CD4-positive, alpha-beta T cell treated with Interleukin-6 at 100 ng/mL for 8 hours (primary cell): ENCODE measurements at places on chromosomes 3 and 15.

GRCh38 chr3:66407611-66408218 lies 93.1 kb downstream of the LRIG1 start:
- peak; percentile 69 for DNase-seq

GRCh38 chr3:197466586-197467399 lies 89.0 kb downstream of the BDH1 start:
- DNase-seq: no peak

DNA sequence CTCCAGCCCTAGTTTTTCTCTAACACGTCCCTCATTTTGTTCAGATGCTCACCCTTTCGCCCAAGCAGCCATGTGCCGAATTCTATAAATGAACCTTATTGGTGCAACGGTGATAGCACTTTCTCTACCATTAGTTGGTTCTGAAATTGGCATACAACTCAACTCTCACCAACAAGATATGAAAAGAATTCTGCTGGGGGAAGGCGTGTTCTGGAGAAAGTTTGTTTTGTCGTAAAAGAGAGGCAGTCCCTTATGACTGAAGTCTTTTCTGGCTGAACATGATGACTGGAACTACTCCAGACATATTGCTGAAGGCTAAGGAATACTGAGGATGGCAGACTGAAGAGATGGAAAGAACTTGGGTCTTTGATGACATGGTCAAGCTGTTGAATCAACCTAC lies 91.8 kb upstream of the UBE2E2 start:
- no peak for DNase-seq

- peak; percentile 64 for DNase-seq
These were observed 1.3 kb downstream of the DNAH1 start for GRCh38 chr3:52317208-52318000.

DNA sequence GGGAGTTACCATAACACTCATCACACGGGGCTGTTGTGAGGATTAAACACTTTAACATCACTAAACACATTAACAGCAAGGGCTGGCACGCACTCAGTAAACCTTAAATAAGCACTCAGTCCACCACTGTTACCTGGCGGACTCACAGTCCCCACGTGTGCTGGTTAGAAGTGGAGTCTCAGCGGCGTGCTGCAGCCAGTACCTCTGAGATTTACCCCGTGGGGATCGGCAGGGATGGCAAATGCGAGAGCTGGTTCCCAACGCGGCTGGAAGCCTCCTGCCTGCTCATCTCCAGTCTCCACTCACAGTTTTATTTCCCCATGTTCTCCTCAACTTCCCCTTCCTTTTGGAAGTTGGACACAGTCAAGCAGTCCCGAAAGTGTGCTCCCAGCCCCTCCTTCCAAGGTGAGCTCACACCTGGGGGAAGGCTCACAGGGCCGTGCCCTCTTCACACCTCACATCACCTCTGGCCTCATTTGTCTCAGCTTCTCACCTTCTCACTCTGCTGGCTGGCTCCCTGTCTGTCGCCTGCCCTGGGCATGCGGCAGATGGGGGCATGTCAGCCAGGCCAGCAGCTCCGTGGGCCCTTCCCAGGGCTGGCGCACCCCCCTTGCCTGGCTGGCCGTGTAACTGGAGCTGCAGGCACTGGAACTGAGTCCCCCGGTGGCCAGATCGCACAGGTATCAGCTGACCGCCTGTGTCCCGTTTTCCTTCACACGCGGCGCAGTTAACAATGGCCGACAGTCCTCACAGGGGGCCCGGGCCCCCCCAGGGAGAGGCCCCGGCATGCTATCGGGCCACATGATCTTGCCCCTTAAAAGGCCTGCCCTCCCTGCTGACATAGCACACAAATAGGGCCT lies 87.1 kb downstream of the WNT7A start:
- DNase-seq: no peak

DNA sequence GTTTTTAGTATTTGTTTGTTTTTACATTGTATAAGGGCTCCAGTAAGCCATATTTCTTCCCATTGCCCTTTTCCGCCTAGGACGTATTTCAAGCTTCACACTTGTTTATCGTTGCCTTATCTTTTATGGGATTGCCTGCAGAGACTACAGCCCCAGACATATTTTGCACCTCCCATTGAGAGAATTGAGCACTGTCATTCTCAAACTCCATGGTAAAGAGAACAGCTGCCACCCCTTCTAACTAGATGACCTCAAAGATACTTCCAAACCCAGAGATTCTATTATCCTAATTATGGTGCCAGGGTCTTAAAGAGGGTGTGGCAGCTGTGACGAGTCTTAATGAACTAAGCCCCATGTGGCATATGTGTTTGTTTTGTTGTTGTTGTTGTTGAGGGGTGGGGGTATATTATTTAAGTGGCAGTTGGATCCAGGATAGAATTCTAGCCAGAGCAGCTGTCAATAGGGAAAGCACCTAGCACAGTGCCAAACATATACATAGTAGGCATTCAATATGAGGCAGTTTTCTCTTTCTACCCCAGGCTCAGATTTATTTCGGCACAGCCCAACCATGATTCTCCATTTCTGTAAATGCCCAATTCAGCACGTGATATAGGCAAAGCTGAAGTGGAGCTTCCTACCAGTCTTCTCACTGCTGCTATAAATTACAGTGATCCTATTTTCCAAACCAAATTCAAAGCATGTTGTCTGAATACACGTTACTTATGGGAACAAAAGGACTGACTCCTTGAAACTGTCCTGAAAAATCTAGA lies 932 bp upstream of the TP53BP1 start:
- DNase-seq: no peak

DNA sequence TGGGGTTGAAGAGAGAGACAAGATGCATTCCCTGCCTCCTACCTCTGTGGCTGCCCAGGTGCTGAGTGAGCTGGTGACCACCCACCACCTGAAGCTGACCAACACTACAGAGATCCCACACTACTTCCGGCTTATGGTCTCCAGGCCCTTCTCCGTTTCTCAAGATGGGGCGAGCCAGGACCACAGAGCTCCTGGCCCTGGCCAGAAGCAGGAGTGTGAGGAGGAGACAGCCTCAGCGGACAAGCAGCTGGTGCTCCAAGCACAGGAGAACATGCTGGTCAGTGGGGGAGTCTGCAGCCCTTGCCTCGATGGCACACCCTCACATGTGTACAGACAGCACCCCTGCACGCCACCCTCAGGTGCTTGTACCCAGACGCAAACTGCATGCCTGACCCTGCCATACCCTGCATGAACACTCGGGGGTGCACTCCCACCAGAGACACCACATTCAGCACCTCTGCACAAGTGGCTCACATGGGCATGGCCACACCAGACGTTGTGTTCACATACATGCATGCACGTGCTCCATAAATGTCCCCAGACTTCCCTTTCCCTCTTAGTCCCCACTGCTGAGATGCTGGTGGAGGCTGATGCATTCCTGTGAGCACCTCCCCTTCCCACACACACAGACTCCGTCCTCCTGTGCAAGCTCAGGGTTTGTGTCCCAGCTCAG lies 19.0 kb downstream of the ACAA1 start:
- peak; percentile 72 for DNase-seq

- no peak for DNase-seq
These were observed 379.5 kb upstream of the AGTR1 start for GRCh38 chr3:148318240-148318639.

DNA sequence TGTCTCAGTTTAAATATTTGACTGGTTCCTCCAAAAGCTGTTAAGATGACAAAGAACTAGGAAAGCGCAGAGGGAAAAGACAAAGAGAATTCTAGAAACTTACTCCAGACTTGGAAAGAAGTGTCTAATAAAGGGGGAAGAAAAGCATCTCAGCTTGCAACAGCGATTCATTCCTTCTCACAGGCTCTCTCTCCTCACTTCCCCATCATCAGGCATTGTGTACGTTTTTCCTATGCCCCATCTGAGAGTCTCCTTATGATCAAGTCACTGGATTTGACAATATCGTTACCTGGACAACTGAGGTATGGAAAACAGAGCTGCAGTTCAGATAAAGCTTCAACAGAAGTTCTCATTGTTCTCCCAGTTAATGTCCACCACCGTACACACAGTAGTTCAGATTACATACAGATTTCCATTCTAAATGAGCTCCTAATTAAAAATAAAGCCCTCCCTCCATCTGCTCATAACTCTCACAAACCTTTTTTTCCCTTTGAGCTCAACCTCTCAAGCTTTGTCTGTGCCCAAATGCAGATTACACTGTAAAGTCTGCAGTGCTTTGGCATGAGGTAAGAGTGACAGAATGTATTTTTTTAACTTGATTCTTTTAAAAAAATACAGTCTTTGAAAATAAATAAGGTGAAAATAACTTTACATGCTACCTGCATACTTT lies 254.4 kb upstream of the THBS1 start:
- no peak for DNase-seq

DNA sequence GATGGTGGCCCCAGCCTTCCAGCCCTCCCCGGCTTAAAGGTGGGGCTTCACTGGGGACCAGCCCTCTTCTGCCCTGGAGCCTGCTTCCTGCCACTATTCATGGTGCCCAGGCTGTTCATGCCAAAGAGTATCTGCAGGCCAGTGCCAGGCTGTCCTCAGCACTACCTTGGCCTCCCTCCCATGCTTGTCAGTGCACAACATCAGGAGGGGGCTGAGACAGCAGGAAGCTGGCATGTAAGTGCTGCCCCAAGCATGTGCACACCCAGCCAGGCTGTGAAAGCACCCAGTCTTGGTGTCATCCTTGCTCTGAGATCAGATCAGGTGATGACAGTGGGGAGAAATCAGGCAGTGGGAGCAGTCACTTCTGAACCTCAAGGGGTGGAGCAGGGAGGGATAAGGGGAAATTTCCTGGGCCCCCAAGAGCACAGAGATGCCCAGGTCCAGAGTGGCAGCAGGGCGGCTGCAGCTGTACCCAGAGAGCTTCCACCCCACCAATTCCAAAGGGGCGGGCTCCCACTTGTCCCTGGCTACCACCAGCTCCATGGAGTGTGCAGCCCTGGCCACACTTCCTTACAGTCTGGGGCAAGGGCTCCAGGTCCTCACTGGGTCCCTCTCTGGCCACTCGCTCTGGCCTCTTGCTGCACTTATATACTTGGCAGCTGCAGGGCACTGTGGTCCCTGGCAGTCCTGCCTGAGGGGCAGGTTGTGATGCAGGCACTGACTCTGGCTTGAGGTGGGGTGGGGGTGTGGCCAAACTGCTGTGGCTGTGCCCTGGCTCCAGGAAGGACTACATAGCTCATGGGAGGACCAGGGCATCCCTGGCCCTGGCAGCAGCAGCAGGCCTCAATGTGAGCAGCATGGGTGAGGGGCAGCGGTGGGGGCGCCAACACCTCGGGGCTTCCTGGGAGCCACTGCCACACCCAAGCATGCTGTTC lies 91.4 kb upstream of the TNFSF10 start:
- DNase-seq: no peak

DNA sequence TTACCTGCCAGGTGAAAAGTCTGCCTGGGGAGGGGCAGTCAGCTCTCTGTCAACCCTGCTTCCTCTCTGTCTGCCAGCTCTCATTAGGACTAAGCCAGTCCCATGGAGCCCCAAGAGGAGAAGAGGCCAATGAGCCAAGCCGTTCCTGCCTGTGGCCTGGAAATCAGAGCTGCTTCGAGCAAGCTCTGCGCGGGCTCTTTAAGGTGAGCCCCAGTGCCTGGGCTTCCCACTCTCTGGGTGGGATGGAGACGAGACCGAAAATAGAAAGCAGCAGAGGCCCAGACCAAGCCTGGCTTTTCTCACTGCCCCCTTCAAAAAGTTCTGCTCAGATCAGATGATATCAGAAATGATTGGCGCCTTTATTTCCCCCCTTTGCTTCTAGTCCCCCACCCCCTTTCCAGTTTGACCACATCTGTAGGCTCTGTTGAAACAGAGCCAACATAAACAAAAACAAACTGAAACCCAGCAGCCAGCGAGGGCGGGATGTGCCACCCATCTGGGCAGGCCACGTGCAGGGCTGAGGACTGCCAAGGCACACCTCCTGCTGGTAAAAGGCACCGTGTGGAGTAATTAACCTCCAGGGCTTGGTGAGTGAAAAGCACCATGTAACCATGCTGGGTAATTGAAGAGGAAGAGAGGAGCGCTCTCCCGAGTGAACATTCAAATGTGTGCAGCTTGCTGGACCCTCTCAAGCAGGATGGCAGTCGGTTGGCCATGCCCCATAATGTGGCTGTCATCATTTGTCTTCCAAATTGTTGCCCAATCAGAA lies 471.0 kb upstream of the PROK2 start:
- DNase-seq: peak; percentile 41

- no peak for DNase-seq
These were observed 37.5 kb downstream of the SETMAR start for GRCh38 chr3:4340411-4341335.

- DNase-seq: no peak
These were observed 18.9 kb upstream of the GOLGB1 start for GRCh38 chr3:121768452-121768851.

GRCh38 chr3:141878817-141879216 lies 2.4 kb downstream of the ATP1B3 start:
- no peak for DNase-seq

DNA sequence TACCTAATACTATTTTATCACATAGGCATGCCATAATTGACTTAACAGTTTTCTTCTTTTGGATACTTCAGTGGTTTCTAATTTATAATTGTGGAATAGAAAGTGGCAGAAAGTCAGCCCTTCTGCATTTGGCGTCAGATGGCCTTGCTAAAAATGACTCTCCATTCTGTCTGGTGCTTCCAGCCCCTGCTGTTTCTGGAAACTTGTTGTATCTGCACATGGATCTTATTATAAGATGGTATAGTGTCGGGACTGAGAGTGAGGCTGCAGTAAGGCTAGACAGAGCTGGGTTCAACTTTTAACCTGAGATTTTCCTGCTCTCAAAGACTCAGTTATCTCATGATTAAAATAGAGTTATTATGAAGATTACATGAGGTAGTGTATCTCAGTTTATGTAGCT lies 74.8 kb upstream of the WDR72 start:
- DNase-seq: no peak

GRCh38 chr3:106510206-106510605 lies 641.4 kb upstream of the CBLB start:
- no peak for DNase-seq

DNA sequence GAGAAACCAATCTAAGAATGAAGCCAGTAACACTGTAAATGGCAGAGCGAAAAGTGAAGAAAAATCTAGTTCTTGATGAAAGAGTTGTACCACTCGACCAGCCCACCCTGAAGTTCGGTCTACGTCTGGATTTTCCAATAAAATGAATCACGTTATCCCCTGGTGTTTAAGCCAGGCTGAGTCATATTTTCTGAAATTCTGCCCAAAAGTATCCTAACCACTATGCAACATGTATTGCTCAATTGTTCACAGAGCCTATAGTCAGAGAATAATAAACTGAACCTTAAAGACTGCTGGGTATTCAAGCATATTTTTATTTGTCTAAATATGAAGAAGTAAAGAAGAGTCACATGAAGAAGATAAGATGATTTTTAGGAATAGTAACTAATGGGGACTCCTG lies 245.7 kb downstream of the FGF12 start:
- DNase-seq: no peak

DNA sequence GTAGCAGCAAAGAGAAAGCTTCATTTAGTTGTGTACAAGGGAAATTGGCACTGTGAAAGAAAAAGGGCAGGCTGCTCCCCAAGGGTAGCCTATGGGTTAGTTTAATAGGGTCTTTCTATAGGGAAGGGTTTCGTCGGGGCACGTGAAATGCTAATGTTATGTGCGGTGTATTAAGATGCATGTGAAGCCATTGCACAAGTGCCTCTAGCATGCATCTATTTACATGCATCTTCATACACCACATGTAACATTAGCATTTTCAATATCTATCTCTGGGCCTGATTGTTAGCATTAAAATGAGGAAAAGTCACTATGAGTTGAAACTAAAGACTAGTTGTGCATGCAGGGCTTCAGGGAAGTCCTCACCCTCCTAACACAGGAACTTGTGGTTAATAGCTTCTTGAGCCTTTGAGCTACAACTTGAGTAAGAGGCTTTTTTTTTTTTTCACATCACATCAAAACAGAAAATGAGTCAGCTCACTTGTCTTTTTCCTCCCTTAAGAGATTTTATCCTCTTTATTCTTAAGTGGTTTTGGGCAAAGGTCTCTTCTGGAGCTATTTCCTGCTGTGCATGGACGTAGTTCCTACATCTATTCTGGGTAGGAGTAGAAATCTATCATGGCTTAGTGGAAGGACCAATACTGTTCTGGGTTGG lies 613.4 kb downstream of the ZPLD1 start:
- DNase-seq: no peak
